ENCODE measurements at places on chromosomes 1 and 21.
A peak's percentile ranks its signal among the peaks of the same experiment; 100 is the strongest.

DNA sequence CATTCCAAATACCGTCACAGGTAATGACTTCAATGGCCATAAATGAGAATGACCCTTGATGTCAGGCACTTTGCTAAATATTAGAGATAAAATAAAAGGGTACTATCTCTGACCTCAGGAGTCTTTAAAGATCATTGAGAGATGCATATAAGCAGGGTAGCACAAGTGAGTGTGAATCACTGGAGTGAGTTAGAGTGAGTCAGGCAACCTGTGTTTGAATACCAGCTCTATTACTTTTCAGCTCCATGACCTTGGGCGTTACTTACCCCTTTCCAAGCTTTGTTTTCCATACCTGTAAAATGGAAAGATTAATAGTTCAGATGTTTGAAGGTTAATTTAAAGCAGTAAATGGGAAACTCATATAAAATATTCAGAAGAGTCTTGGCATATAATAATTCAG, 1058.0 kb upstream of the ADGRL4 start:
- H3K4me3 ChIP-seq, result no peak overlapping the region
- no peaks in the 10 kb centered on the region for H3K27me3 ChIP-seq
- no peaks in the 10 kb centered on the region for H3K36me3 ChIP-seq
- no peaks in the 10 kb centered on the region for H3K4me1 ChIP-seq

GRCh38 chr1:78651241-78651640, 1.6 kb downstream of the IFI44 start:
- H3K4me3 ChIP-seq, result peak overlapping the region; percentile 82
- no peaks in the 10 kb centered on the region for H3K27me3 ChIP-seq
- H3K36me3 ChIP-seq, result peaks cover 51% of the 10 kb centered on the region
- H3K4me1 ChIP-seq, result peaks cover 40% of the 10 kb centered on the region

- no peak overlapping the region for H3K27ac ChIP-seq
- peaks cover 8% of the 10 kb centered on the region for H3K4me1 ChIP-seq
- H3K27me3 ChIP-seq, result peaks cover 39% of the 10 kb centered on the region
- no peaks in the 10 kb centered on the region for H3K36me3 ChIP-seq
These were observed 4.8 kb upstream of the EDARADD start for GRCh38 chr1:236389253-236389652.

GRCh38 chr21:36535618-36536241, 55.8 kb upstream of the CLDN14 start:
- no peaks in the 10 kb centered on the region for H3K4me1 ChIP-seq
- H3K4me3 ChIP-seq, result no peak overlapping the region
- no peaks in the 10 kb centered on the region for H3K36me3 ChIP-seq
- no peak for DNase-seq
- no peak overlapping the region for H3K27ac ChIP-seq

DNA sequence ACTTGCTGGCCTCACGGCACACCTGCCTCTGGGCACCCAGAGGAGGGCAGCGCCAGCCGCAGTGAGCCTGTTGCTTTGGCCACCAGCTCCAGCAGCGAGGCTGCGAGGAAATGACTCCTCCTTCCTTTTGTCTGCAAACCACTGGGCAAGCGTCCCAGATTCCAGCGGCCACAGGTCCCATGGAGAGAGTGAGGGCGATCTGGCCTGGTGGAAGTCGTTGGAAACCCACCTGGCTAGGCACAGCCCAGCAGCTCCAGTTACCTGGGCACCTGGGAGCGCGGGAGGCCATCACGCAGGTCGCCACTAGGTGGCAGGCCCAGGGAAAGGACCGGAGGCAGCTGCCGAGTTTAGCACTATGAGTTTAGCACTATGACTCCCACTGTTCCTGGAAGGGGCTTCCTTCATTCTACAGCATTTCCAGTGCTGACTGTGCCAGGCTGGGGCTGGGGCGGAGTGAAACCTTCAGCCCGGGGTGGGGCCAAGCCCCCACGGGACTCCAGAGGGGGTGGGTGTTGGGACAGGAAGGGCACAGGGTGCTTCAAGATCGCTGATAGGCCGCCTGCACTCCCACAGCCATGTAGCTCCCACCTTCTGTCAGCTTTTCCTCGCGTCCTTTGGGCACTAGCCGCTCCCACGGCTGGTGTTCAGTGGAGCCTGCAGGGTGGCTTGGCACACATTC, 1.1 kb upstream of the ESPN start:
- H3K4me1 ChIP-seq, result peaks cover 4% of the 10 kb centered on the region
- DNase-seq, result peak; percentile 74
- H3K27me3 ChIP-seq, result peaks cover 70% of the 10 kb centered on the region
- H3K4me3 ChIP-seq, result no peak overlapping the region
- H3K27ac ChIP-seq, result no peak overlapping the region
- H3K36me3 ChIP-seq, result no peaks in the 10 kb centered on the region

DNA sequence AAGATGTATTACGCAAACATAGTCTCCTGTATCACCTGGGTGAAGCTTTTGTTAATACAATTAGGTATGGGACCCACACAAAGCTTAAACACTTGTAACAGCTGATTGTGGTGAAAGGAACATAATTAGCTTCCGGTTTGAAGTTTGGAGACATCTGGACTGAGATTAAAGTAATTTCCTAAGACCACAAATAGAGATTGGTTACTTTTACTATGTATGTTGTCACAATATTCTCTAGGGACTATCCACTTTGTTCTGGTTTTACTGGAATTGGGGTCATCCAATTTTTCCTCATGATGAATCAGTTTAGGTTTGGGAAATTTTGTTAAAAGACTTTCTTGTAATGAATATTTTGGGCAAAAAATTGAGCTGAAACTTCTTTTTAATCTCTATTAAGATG, 71.8 kb upstream of the SAMSN1 start:
- H3K4me1 ChIP-seq, result peaks cover 32% of the 10 kb centered on the region
- H3K27ac ChIP-seq, result no peak overlapping the region
- no peak overlapping the region for H3K4me3 ChIP-seq
- no peak for DNase-seq

Measured in activated naive CD8-positive, alpha-beta T cell treated with anti-CD3 and anti-CD28 coated beads for 36 hours (primary cell).